ENCODE measurements at places on chromosomes 16 and 17.

GRCh38 chr17:9223531-9223930, 202.2 kb downstream of the NTN1 start:
- no peak for DNase-seq

DNA sequence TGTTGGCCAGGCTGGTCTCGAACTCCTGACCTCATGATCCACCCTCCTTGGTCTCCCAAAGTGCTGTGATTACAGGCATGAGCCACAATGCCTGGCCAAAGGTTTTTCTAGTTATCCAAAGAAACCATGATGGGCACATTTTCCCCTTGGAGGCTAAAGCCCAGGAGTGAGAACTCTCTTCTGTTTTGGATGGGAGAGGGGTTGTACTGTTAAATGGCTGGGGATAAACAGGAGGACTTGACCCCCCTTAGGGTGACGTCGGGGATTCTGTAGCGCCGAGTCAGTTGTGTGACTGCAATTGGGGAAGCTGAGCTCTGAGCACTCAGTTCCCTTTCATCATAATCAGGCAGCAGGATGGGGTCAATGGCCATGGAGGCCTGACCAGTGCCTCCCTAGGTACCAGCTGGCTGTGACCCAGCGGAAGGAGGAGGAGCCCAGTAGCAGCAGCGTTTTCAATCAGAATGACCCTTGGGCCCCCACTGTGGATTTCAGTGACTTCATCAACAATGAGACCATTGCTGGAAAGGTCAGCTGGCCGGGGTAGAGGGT, 4.1 kb downstream of the AOC3 start:
- no peak for DNase-seq

- no peak for DNase-seq
These were observed 26.3 kb downstream of the MRTFB start for GRCh38 chr16:14097182-14097959.

DNA sequence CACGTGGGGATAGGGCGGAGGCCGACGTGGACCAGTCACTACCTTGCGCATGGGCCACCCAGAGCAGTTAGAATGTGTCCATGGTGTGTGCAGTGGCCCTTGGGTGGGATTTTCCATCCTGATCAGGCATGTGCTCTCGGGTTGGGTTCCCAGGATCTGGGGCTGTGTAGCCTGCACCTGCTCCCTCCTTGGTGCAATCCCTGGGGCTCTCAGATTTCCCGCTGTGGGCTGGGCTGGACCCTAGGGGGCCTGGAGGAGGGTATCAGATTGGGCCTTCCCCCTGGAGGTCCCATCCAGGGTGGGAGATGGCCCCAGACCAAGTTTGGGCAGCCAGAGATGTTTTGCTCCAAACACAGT, 1.3 kb downstream of the SMTNL2 start:
- DNase-seq: no peak

DNA sequence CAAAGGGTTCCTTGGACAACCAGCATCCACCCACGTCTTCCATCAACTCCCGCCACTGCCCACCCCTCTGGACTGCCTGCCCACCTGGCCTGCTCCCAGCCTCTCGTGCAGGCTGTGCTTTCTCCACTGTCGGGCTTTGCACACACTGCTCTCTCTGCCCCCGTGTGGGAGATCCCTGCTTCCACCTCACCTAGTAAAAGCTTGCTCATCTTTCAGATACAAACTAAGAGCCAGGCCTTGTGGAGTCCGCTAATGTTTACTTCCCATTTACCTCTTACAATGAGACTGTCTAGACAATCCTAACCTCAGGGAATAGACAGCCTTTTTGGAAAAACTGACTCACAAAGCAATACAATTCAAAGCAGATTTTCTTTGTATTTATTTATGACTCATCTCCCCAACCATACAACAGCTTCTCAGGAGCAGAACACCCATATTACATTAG, 67.6 kb downstream of the USP31 start:
- no peak for DNase-seq

Measured in posterior cingulate gyrus (tissue), 11 donors.